ENCODE measurements at places on chromosomes 11 and 22.

DNA sequence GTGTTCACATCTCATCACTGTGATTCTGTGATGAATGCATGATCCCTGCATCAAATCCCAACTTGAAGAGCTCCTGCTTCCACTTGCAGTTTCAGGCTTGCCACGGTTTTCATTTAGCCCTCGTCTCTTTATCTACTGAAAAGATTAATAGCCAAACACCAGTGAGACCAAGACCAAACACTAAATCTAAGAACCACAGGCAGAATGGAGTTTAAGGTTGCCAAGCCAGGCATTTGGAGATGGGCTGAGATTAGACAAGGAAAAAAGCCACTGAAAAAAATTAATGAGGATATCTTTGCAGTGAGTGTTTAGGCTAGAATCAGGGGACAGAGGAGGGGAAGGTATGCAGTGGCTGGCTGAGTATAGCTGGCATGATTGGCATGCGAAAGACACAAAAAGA, 227.2 kb upstream of the BLID start:
- DNase-seq = no peak

DNA sequence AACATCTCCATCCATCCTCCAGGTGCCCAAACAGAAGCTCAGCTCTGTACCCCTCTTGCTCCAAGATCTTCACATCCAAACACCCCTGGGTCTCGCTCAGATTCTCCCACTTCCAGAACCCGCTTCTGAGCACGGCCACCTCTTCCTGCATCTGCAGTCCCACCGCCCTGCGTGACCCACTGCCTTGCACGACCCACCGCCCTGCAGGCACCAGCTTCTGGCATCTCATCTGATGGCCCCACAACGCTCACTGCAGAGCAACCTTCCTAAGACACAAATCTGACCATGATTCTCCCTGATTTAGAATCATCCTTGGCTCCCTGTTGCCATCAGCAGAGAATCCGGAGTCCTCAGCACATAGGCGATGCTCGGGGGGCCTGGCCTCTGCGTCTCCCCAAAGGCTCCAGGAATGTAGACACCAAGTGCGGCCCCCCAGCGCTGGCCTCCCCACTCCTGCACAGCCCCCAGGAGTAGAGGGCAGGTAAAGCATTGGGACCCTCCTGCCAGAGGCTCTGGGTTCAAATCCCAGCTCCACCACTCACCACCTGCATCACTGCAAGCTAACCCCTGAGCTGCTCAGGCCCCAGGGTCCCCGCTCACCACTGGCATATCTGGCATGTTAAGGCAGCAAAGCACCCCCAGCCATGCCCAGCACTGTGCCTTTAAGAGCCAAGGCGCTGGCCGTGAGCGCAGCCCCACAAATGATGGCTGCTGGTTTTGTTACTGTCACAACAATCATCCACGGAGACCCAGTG, 459.3 kb downstream of the BRD1 start:
- DNase-seq = no peak

- DNase-seq = no peak
These were observed 39.4 kb downstream of the SHANK2 start for GRCh38 chr11:71212871-71213559.

- DNase-seq = no peak
These were observed 6.2 kb downstream of the GAL3ST1 start for GRCh38 chr22:30568137-30568805.

DNA sequence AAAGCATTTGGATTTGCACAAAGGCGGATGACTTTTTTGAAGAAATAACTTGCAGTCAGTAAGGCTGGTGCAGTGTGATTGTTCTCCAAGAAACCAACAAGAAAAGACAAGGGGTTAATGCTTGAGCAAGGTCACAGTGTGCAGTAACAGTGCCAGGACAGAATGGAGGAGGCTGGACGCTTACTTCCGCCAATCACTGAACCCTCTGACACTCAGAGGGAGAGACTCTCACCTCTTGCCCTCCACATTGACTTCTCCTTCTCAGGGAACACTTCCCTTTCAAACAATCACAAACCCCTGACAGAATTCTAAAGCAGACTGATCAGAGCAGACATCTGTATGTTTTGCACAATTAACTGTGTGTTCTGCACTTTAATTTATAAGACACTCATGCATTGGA, 228.4 kb downstream of the BLID start:
- DNase-seq = no peak

DNA sequence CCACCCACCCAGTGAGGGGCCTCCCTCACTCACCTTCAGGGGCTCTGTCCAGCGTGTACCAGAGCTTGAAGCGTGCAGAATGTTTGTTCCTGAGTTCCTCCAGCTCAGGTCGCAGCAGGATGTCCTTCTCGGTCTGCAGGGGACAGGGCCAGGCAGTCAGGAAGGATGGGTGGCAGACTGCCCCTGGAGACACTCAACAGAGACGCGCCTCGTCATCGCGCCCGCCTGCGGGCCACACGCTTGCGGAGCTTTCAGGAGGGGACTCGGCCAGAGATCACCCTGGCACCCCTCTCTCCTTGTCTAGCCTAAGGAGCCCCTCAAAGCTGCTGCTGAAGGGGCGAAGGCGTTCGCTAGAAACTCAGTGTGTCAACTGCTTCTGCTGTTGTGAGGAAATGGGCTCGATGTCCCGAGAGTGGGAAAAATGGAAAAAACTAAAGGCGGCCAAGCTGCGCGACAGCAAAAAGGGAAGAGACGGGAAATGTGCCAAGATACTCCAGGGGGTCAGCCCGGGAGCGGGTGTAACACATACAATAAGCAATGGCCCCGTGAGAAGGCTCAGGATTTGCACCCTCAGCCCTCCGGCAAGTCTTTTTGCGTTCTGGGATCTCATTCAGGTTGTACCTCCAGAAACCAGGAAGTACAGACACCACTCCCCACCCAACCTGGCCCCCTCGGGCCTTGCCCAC, 9.2 kb upstream of the POLDIP3 start:
- DNase-seq = no peak

All from glomerular endothelial cell (primary cell).